ENCODE measurements at places on chromosomes 11 and 22.
A peak's percentile ranks its signal among the peaks of the same experiment; 100 is the strongest.

- DNase-seq, result no peak
These were observed 92.4 kb upstream of the TMEM45B start for GRCh38 chr11:129723146-129723760.

GRCh38 chr11:85930879-85931366 is 75.7 kb downstream of the CCDC83 start:
- no peak for DNase-seq

DNA sequence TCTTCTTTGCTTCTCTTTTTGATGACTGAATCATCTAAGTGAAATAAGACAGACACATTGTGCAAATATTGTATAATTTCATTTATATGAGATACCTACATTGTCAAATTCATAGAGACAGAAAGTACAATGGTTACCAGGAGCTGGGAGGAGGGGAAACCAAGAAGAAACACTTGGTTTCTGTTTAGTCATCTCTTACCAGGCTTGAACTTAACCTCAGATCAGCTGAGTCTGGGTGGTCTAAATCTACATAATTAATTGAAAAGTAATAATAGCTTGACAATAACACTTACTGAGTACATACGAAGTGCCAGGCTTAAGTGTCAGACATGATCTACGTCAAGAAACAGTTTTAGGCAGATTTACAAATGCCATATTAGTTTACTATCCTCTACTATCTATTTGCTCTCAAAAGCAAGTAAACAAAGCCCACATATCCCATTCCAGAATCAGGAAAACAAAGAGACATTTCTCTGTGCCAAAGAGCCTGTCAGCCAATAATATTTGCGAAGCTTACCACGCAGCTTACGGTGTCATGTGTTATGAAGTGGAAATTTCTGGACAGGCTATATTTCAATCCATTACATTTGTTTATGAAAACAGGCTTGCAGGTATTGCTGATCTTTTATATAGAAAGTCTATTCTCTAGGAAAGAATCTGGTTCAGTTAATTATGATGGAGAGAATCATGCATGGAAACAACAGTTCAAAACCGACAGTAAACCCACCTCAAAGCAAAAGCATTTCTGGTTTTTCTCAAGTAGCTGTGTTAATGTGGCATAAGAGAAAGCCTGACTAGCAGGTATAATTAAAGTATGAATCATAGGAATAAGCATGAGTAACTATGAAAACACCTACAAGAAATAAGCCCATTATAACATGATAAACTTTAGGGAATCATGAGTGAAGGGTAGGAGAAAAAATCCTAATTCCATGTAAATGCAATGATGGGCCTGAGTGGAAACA is 2.7 kb upstream of the ARHGAP42 start:
- no peak for DNase-seq

GRCh38 chr22:41688365-41689211 is at the start of gene SNU13:
SNU13 (minus strand) TSS chr22:41688867; CDS start chr22:41688796, 71 bp downstream.
- DNase-seq, result peak; percentile 86

DNA sequence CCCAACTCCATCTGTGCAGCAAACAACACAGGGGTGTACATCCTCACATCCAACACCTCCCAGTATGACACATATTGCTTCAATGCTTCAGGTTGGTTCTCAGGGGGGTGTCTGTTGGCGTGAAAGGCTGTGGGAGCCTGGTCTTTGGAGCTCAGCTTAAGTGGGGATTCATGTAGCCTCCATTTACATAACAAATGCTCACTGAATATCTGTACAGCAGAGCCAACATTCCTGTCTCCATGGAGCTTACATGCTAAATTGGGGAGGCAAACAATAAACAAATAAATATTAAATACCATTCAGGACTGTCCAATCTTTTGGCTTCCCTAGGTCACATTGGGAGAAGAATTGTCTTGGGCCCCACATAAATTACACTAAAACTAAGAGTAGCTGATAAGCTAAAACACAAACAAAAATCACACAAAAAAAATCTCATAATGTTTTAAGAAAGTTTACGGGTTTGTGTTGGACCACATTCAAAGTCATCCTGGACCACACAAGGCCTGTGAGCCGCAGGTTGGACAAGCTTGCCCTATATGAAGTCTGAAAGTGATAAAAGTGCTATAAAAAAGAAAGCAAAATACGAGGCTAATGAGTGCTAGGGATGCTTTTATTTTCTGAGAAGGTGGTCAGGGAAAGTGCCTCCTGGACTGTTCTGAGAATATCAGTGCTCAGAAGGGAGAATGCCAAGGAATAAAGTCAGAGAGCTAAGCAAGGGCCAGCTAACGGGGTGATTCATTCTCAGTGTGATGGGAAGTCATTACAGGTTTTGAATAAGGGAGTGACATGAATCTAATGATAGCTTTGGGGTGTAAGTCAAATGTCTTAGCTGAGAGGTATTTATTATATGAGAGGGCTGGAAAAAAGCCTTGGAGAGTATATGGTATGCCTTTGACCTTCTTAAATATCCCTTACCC is 41.6 kb downstream of the CD44 start:
- DNase-seq, result no peak

- no peak for DNase-seq
These were observed 18.4 kb upstream of the TECTA start for GRCh38 chr11:121082670-121083069.

GRCh38 chr11:77732143-77732542 is 88.4 kb downstream of the RSF1 start:
- DNase-seq, result no peak
